ENCODE measurements at places on chromosomes 11 and 22.

DNA sequence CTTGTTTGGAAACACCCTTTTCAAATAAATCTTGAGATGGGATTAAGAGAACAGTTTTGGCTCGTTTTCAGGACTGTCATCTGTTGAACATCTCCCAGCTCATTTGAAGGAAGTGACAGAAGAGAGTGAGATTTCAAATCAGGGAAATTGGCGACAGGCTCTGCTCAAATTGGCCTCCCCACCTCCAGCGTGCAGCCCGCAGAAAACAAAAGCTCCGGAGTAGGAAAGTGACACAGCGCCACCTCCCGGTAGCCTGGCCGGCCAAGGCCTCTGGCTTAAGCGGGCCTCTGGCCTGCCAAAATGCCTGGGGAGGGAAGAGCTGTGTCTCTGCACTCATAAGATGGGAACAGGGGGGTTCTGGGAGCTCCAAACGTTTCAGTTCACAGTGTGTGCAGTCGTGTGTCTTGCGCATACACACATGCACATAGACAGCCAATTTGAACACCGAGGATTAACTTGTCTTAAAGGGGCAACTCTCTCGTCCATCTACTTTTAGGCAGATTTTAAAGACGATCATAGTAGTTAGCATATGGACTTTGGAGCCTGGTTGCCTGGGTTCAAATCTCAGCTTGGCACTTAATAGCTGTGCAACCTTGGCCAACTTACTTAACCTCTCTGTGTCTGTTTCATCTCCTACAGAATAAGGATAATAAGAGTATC is 132.7 kb upstream of the RCN1 start:
- peak; percentile 54 for DNase-seq

DNA sequence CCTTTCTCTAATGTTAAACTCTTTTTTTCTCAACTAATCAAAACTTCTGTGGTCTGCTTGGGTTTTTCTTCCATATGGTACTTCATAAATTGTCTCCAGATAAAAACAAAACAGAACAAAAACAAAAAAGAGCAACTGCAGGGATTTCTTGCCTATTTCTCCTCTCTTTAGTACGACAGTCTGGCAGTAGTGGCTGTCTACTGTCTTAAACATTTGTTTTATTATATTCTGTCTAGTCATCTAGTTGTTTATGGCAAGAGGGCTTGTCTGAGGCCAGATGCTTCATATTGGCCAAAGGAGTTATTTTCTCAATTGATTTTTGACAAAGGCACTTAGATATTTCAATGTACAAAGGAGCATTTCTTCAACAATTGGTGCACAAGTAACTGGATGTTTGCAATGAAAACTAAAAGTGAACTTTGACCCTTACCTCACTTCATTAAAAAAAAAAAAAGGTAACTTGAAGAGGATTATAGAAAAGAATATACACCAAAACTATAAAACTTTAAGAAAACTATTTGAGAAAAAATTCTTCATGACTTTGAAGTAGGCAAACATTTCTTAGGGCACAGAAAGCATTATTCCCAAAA is 404.2 kb downstream of the LUZP2 start:
- DNase-seq: no peak

GRCh38 chr22:46027211-46028105 is 50.5 kb upstream of the WNT7B start:
- DNase-seq: no peak

DNA sequence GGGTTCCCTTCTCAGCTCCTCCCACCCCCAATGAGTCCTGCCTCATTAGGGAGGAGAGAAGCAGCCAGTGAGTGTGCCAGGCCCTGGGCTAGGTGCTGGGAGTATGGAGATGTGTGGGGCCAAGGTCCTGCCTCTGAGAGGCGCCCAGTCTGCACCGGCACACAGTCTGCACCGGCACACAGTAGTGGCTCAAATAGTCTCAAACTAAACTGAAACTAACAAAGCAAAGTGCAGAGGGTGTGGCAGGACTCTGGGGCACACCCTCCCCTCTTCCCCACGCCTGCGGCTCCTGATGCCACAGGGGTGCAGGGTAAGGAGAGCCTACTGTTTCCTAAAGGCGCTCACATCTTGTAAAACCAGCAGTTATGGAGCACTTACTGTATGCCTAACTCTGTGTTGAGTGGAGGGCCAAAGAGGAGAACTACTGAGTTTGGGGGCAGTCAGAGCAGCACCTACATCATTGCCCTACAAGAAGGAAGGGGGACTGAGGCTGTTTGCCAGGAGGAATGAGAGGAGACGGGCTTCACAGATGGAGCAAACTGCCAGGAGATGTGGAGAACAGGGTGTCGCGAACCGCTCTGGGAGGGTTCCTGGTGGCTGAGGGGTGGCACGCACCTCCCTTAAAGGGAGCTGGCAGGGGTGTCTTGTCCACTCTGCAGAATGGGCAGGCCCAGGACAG is 939 bp upstream of the SH3BP1 start:
- DNase-seq: no peak

DNA sequence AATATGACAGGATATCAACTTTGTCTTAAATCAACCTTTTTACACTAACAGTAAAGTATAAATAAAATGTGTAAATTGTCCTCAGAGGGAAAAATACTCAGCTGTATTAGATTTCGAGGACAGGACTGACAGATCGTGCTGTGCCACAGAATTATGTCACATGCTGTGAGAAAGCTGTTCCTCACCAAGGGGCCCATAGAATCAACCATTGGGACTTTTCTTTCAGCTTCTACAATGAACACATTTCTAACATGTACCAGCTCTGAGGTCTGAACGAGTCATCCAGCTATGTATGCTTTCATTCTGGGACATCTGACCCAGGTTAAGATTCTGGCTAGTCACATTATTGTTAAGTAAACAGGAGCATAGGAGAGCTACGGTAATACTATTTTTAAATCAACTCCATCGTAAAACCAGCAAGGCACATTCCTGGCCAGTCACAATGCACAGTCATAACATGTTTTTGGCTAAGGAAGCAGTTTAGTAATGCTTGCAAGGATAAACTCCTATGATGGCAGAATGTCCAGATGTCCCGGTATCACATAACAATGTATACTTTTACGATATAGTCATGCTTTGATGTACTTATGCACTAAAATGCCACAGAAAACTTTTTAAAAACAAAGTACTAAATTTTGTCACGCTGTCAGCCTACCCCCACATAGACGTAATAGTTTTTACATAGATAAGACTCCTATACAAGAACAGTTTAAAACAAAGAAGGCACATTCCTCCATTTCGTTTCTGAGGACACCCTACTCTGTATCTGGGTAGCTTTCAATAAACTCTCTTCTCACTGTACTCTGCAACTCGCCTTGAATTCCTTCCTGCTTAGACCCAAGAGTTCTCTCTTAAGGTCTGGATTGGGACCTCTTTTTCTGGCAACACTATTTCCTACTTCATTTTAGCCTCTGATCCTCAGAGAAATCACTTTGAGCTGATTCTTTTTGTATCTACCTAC is 27.4 kb downstream of the ZNF214 start:
- DNase-seq: no peak

DNA sequence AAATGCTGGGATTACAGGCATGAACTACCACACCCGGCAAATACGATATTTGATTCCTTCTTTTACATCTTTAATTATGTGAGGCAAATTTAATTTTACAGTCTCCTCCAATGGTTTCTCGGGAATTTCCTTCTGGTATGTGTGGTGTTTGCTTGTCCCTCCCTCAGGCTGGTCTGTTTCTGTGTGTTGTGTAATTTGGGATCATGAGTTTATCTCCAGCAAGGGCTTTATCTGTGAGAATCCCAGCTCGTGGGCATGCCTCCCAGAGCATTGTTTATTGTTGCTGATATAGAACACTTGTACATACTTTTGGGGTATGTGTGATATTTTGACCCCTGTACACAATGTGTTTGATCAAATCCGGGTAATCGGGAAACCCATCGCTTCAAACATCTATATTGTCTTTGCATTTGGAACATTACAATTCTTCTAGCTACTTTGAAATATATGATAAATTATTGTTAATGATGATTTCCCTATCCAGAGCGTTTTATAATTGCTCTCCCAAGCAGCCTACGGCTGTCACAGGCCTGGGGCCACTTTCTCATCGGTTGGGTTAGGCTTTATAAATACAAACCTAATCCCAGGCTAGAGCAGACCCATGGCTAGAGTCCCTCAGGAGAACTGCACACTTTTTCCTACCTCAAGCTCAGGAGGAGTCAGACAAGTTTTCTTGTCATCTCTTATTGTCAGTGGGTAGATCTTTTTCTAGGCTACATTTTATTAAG is 15.0 kb upstream of the PRR5 start:
- no peak for DNase-seq

- DNase-seq: no peak
These were observed 6.5 kb upstream of the TOP3B start for GRCh38 chr22:21989049-21989448.

- DNase-seq: no peak
These were observed 52.0 kb downstream of the KIRREL3 start for GRCh38 chr11:126948563-126948962.

DNA sequence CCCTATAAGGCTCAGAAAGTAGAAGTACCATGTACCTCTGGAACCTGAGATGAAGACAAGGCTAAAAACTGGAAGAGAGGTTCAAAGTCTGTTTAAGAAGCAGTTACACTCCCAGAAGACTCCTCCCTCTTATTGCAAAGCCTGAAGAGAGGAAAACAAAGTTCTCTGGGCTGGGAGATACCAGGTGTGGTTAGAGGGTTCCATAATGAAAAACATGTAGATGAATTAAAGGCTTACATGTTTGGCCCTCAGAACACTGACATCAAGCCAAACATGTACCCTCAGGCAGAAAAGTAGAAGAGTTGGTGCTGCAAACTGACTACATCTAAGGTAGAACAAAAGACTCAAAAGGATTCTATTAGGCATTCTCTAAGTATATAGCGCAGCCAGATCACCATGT is 205.3 kb downstream of the TTC28 start:
- no peak for DNase-seq

DNA sequence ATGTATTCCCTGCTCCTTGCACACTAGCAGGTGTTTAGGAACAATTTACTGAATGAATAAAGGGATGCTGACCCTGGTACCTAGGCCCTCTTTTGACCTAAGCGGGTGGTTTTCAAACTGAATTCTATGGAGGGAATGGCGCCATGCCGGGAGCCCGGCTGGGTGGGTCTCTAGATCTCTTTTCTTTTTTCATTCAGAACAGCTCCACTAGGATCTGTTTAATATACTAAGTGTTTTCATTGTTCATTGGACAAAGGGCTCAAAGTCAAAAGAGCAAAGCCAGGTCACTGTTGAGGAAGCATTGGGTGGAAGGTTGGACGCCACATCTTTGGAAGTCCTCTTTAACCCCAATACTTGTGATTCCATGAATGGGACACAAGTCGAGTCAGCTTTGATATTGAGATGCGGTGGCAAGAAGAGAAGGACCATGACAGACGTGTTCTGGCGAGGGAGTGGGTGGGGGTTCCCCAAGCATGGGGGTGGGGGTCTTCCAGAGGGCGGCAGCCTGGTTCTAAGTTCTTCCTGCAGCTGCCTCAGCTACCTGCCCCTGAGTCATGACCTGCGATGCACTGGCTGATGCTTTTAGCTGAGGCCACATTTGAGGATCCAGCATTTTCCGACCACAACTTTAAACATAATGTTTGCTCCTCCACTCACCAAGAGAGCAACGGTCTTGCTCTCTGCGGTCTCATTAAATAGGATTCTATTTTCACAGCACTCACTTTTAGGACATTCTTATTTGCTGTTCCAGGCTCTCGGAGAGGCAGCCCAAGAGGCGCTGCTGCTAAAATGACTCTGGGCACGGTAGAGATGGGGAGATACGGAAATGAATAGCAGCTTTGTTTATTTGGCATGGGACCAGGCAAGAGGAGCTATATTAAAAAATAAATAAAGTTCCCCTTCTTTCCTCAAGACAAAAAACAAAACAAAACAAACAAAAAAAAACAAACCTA is 100.6 kb downstream of the FBXO7 start:
- no peak for DNase-seq

- peak; percentile 98 for DNase-seq
These were observed 139.5 kb downstream of the COMMD9 start for GRCh38 chr11:36149538-36150242.

DNA sequence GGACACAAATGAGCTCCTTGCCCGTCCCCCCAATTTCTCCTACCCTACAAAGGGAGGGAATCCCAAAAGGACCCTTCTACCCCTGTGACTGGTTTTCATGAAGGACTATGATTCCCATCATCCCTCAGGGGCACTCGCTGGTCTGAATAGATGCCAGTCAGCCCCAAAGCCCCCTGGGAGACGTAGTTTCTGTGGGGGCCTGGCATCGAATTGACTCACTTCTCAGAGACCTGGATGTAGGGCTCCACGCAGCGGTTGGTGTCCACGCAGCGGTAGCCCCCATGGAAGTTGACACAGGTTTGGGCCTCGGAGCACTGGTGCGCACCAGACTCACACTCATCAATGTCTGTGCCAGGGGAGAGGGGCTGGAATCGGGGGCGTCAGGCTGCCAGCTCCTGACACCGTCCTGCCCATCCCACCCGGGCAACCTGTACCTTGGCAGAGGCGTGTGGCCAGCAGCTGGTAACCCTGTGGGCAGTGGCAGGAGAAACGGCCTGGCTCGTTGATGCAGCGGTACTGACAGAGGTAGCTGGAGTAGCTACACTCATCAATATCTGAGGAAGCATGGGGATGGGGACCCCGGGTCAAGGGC is 4.4 kb downstream of the EFEMP2 start:
- no peak for DNase-seq

DNA sequence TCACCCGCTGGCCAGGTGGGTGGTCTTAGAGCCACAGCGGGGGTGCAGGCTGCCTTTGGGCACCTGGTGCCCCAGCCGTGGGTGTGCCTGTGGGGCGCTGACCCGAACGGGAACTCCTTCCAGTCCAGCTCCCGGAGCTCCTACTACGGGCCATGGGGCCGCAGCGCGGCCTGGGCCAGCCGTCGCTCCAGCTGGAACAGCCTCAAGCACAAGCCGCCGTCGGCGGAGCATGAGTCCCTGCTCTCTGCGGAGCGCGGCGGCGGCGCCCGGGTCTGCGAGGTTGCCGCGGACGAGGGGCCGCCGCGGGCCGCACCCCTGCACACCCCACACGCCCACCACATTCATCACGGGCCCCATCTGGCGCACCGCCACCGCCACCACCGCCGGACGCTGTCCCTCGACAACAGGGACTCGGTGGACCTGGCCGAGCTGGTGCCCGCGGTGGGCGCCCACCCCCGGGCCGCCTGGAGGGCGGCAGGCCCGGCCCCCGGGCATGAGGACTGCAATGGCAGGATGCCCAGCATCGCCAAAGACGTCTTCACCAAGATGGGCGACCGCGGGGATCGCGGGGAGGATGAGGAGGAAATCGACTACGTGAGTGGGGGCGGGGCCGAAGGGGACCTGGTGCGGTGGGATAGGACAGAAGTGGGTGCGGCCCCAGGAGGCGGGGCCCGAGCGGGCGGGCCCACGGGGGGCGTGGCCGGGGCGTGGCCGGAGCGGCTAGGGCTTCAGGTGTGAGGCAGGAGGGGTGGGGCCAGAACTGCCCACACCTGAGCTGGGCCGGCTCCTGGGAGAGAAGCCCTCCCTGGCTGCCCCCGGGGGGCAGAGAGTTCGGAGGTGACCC is 91.5 kb downstream of the CACNA1I start:
- no peak for DNase-seq

GRCh38 chr11:113839842-113840241 is 35.5 kb downstream of the USP28 start:
- DNase-seq: no peak
